ENCODE measurements at places on chromosomes 13 and 19.

GRCh38 chr13:44694291-44694690, 118.2 kb upstream of the TSC22D1 start:
- no peak for DNase-seq

- no peak for DNase-seq
These were observed 157.6 kb downstream of the KLF5 start for GRCh38 chr13:73216381-73216831.

DNA sequence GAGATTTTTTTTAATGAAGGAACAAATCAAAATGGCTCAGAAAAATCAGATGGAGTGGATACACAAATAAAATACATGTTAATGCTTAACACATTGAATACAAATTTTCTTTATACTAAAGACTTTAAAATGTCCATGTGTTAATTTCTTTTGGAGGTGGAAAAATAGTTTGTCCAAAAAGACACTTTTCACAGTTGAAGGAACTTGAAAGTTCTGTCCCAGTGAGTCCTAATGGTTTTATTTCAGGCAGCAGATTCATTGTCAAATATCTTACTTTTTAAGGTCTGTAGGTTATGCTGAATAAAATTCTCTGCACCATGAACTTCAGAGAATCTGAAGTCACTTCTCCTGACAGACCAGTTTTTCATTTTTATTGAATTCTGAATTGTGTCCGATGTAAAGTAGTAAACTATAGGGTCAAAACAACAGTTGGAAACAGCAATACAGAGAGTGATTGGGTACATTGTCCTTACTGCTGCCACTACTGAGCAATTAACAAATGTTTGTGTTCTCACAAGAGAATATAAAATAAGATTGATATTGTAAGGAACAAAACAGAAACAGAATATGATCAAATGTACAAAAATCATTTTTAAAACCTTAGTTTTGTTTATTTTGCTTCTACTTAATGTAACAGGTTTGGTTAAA, 1.6 kb downstream of the LPAR6 start:
- DNase-seq, result no peak

GRCh38 chr13:23622985-23623384, 52.8 kb downstream of the TNFRSF19 start:
- no peak for DNase-seq

GRCh38 chr19:53007606-53008005, 6.1 kb upstream of the ERVV-1 start:
- DNase-seq, result no peak

GRCh38 chr13:80605011-80605410, 264.1 kb upstream of the SPRY2 start:
- DNase-seq, result no peak

GRCh38 chr13:98719527-98720250, 32.8 kb downstream of the SLC15A1 start:
- DNase-seq, result peak; percentile 27

GRCh38 chr13:111363121-111363520, 42.7 kb downstream of the TEX29 start:
- no peak for DNase-seq

- no peak for DNase-seq
These were observed 4.5 kb downstream of the CPB2 start for GRCh38 chr13:46100191-46100815.

GRCh38 chr19:11031421-11032070, 57.7 kb upstream of the LDLR start:
- DNase-seq, result no peak

- DNase-seq, result no peak
These were observed 1910.2 kb upstream of the PRR20A start for GRCh38 chr13:55230570-55230908.

- no peak for DNase-seq
These were observed 19.9 kb downstream of the CSNK1A1L start for GRCh38 chr13:37085606-37086005.

GRCh38 chr19:15635016-15635805, 5.5 kb upstream of the CYP4F3 start:
- DNase-seq, result no peak

DNA sequence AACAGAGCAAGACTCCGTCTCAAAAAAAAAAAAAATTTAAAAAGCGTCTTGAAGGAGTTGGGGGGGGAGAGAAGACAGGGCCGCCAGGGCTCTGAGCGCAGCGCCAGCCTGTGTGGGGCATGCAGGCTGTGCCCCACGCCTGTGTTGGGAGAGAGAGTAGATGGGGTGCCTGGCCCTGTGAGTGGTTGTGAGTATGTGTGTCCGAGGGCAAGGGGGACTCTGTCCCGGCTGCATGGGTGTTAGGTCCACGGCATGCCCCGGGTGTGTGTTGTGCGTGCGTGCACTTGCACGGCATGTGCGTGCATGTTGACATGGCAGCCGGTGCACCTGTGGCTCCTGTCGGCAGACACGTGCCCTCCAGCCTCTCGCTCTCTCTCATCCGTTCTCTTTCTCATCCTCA, 3.4 kb downstream of the MAP2K7 start:
- no peak for DNase-seq

GRCh38 chr19:14315433-14315832, 65.8 kb upstream of the ADGRE5 start:
- DNase-seq, result no peak

DNA sequence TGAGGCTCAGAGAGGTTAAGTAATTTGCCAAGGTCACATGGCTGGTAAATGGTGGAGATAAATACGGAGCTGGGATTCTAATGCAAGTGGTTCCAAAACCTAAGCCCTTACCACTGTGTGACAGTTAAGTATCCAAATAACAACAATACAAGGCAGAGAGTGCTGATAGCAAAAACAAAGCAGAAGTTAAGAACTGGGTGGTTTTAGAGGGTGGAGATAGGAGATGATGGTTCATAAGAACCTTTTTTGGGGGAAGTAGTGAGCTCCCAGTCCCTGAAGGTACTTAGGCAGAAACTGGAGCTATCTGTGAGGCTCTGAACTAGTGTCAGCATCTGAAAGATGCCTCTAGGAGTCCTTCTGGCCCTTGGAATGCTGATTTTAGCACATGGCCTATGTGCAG, 56.2 kb upstream of the UBE2L5 start:
- no peak for DNase-seq

DNA sequence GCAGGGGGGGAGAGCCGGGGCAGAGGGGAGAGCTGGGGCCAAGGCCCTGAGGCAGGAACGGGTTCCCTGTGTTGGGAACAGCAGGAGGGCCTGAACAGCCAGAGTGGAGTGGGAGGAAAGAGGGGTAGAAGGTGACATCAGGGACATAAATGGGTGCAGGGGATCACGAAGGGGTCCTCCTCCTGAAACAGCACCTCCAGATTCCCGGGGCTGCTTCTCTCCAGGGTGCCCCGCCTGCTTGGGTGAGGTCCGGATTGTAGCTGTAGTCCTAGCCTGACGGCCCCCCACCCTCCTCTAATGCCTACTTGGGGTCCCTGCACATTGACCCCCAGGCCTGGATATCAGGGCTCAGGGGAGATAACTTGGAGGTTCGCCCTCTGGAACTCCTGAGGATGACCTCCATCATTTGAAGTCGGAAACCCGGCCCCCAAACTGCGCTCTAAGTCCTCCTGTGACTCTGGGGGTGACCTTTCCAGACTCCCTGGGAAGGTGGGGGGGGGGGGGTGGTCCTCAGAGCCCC, 473 bp upstream of the SCN1B start:
- DNase-seq, result no peak

DNA sequence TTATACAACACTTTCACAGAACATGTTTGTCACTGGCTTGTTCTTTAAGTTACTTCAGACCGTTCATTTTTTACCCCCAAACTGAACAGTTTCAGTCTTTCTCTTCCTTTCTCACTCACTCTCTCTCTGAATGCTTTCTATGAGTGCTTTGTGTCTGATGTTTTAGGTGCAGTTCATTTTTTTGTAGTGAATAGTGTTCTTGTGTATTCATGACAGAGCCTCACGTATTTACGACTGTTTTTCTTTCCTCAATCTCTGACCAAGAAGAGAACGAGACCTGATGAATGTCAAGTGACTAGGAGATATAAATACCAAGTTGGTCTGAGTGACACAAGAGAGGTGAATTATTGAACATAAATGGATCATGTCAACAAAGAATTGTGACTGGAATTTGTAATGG, 1525.0 kb upstream of the MIR17HG start:
- DNase-seq, result no peak

GRCh38 chr19:45103156-45103507, 10.2 kb downstream of the PPP1R37 start:
- peak; percentile 75 for DNase-seq

- no peak for DNase-seq
These were observed 2.4 kb downstream of the PDX1 start for GRCh38 chr13:27921961-27922882.

GRCh38 chr13:66314911-66315310, 915.2 kb downstream of the PCDH9 start:
- DNase-seq, result no peak

DNA sequence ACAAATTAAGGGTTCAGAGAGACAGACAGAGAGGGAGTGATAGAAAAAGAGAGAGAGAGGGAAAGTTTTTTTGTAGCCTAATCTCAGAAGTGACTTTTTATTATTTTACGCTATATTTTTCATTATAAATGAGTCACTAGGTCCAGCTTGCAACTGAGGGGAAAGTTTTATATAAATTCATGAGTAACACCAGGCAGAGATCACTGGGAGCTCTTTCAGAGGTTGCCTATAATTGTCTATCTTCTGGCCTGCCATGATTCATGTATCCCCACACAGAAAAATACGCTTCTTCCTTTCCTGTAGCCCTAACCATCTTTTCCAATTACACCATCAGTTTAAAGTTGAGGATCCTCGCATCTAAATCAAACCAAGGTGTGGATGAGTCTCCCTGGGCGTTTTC, 467.9 kb downstream of the SLITRK1 start:
- no peak for DNase-seq

- peak; percentile 35 for DNase-seq
These were observed 13.2 kb downstream of the NUCB1 start for GRCh38 chr19:48913114-48913889.

- no peak for DNase-seq
These were observed 4.1 kb upstream of the TLE6 start for GRCh38 chr19:2973229-2973628.

GRCh38 chr19:13138916-13139198, 11.3 kb downstream of the STX10 start:
- DNase-seq, result no peak

GRCh38 chr13:75651013-75651412, 14.9 kb downstream of the LMO7 start:
- DNase-seq, result no peak

GRCh38 chr13:71712988-71713653, 153.9 kb downstream of the DACH1 start:
- DNase-seq, result no peak

- DNase-seq, result no peak
These were observed 681.5 kb upstream of the KLHL1 start for GRCh38 chr13:70789751-70790150.

DNA sequence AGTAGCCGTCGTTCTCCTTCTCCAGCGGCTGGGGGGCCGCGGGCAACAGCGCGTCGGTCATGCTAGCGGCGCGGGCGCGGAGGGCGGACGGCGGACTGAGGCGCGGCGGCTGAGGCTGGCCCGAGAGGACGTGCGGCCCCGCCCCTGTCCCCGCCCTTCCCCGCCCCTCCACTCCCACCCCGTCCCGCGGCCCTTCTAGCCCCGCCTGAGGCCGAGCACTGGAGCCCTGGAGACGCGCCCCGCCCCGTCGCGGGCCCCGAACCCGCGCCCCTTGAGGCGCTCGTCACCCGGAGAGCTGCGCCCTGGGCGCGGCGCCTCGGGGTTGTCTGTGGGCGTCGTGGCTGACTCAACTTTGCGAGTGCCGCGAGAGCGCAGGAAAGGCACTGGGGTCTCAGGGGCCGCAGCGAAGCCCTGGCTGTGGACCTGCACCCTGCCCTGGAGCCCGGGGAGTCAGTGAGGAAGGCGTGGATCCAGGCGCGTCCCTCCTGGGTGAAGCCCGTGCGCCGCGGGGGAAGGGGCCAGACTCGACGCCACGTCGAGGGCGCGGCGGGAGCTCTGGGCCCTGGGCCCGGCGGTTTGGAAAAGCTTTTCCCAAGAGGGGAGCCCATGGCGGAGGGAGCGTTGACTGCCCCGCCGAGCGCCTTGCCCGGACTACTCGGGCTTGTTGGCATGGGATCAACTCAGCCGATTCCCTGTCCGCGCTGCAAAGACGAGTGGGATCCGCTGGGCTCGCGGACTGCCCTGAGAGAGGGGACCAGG, at the start of gene RHPN2:
RHPN2 (minus strand) TSS at position 97 of the 759 bp plus-strand sequence; CDS start at position 61, 36 bp downstream.
- DNase-seq, result peak; percentile 50

DNA sequence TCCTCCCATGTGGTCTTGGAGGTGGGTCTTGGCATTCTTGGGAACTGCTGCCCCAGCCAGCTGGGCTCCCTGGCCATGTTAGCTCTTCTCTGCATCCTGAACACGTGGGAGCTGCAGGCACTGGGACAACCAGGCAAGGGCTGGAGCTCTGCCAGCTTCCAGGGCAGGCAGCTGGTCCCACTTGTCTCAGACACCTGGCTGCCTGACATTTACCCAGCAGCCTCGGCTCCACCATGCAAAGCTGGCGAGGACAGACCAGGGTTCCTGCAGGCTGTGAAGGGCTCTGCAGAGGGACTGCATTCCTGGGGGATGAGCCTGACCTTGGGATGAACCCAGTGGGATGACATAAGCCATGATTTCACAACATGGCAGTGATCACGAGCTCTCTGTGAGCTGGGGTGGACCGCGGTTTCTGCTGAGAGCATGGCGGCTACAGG, 99.0 kb upstream of the TSHZ3 start:
- no peak for DNase-seq

- no peak for DNase-seq
These were observed 54.6 kb downstream of the SPATA13 start for GRCh38 chr13:24215126-24215525.

DNA sequence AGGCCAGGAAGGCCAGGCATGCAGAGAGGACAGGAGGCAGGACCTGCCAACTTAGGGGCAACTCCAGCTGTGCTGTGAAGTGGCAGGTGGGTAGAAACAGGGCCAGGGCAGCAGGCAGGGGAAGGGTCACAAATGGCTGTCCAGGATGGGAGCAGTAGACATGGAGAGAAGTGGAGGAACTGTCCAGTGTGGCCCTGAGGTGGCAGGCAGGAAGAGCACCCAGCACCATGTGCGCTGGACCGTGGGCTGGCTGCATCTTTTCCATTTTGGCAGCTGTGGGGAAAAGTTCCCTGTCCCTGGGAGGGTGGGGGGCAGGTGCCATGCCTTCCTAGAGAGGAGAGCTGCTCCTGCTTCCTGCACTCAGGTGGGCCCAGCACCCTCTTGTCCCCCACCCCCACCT, 13.8 kb downstream of the DEDD2 start:
- no peak for DNase-seq

DNA sequence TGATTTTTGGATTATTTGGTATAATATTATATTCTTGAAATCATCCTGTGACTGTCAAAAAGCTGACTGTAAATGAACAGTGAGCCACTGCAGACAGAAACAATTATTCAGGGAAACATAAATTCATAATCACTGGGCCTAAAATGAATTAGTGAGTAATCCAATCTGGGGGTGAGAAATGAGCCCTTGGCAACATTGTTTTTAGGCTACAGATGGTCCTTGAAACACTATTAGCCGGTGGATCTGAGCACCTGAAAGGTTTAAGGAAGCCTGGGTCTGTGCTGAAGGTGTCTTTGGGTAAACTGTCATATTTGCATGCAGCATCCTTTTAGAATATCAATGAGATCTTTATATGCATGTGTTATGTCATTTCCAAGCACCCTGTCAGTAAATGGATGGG, 290.7 kb downstream of the ATP8A2 start:
- DNase-seq, result no peak

- DNase-seq, result no peak
These were observed 20.7 kb downstream of the AKAP8 start for GRCh38 chr19:15358918-15359317.

- no peak for DNase-seq
These were observed 33.3 kb upstream of the MYCBP2 start for GRCh38 chr13:77360032-77360685.
